Activated naive CD8-positive, alpha-beta T cell treated with anti-CD3 and anti-CD28 coated beads, Interleukin-2, amount 10 ng/mL, durations not matched to agents 7 days and 5 days (primary cell): ENCODE measurements at places on chromosomes 6 and 20. TPM values are rescaled to one million over a fixed set of nuclear protein-coding genes. Genes with fewer than 3 reads are reported as not detected.

PCED1A gene
- total RNA-seq = 39.9 TPM

ZNF831 gene
- total RNA-seq = 15.9 TPM

ACOT13 gene
- total RNA-seq = 16.6 TPM

TPD52L1 gene
- not detected for total RNA-seq

CD164 gene
- 252 TPM for total RNA-seq

CRYBG1 gene
- 37.3 TPM for total RNA-seq

DDX43 gene
- 1.3 TPM for total RNA-seq
